Stimulated activated CD4-positive, alpha-beta T cell treated with anti-CD3 and anti-CD28 coated beads, TNF-alpha, amount 100 ng/mL, for 24 hours (primary cell): ENCODE measurements at places on chromosomes 3 and 15.

GRCh38 chr15:43516185-43516584 lies 1.2 kb upstream of the MAP1A start:
- DNase-seq: no peak

DNA sequence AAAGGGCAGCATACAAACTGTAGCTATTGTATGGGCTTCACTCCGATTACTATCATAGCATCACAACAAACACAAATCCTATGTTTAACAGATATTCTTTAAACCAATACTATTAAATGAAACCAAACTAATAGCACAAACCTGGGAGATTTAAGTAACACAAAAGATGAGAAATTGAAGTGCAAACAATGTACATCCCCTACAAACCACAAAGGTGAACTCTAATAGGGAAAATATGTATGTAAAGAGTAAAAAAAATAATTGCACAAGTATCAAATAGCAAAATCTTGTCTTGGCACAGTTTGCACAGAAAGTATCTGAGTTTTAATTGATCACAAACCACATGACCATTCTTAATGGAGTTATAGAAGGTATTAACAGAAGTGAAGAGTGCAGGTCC lies 138.5 kb downstream of the CPNE4 start:
- DNase-seq: no peak

DNA sequence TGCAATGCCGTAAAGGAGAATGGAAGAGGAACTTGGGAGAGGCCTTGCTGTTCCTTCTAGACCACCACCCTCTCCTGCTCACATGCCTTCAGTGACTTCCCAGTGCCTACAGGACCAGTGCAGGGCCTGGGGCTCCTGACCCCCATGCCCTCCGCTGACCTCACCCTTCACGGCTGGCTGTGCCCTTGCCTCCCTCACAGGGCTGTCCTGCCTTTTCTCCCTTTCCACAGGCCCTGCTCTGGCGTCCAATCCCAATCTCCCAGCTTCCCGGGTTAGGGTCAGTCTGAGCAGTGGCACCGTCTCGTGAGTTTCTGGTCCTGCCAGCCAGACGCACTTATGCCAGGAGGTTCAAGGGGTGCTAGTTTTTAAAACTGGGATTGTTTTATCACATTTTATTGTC lies 110.4 kb downstream of the WNT7A start:
- DNase-seq: no peak

GRCh38 chr3:186048119-186048518 lies 60.8 kb downstream of the ETV5 start:
- DNase-seq: no peak

DNA sequence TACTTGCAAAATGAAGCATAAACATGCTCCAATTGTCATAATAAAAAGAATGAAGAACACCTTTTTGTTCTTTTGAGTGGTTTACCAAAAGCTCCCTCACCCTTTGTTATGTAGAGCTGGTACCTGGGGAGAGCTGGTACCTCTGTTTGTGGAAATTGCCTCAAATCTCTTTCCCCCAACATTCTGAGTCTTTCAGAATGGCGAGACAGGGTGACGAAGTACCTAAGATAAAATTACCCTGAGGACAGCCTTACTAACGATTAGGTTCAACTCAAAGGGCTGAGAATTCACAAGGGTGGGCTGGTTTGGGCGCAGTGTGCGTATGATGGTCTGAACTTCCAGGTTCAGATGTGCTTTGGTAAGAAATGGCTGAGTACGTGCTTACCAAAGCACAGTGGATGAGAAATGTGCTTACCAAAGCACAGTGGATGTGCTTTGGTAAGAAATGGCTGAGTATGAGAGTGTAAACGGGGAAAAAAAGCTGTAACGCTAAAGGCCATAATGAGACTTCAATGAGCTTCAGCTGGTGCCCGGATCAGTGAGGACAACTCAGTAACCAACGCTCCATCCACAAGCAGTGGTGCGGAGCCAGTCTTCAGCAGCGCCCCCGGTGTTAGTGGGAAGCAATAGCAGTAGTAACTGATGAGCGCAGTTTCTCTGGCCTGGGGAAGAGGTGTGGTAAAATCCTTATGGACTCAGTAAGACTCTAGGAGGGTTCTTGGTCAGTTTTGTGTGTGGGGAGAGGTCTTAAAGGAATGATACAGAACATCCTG lies 72.3 kb upstream of the LRIG1 start:
- DNase-seq: no peak

DNA sequence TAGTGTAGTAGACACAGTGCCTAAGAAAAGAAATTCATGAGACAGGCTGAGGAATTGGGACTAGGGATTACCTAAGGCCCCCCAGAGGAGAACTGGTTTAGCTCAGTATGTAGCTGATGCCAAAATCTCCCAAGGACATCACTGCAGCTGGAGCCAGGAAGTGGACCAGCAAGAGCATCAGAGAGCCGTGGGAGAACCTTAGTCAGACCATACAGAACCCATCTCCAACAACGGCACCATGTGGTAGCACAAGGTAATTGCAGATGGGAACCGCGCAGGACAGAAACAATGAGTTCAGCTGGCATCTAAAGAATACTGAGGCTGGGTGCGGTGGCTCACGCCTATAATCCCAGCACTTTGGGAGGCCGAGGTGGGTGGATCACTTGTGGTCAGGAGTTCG lies 81.7 kb downstream of the WNT5A start:
- DNase-seq: peak; percentile 1

DNA sequence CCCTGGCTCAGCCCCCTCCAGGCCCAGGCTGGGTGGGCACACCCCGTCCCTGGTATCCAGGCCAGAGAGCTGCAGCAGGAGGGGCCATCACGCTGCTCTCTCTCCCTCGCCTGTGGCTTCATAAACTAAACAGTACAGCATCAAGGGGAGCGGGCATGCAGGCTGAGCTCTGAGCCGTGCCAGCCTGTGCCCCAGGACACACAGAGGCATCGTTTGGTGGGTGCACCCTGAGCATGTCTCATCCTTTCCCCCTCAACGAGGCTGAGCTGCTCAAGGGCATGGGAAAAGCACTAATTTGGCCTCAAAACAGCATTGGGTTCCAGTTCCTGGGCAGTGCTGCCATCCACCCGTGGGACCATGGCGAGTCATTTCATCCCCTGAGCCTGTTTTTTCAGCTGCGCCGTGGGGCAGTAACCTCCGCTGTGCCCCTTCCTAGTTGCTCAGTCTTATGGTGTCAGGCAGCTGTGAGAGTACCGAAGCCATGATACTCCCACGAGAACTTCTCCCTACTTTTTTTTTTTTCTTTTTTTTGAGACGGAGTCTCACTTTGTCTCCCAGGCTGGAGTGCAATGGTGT lies 79.6 kb downstream of the CPN2 start:
- no peak for DNase-seq

DNA sequence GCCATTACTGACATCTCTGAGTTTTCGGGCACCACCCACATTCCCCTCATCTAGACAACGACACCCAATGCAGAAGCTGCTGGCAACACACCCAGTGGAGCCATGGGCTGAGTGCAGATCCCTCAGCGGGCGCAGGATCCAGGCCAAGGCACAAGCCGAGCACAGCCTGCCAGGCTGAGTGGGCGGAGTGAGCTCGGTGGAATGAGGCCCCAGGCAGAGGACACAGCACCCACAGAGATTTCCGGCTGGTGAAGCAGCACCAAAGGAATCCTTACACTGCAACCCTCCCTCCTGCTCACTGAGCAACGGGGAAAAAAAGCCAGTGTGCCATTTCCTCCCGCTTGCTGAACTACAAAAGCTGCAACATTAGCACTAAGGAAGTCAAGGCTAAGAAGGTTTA lies 34.3 kb downstream of the ZMAT3 start:
- peak; percentile 70 for DNase-seq

- no peak for DNase-seq
Observed at GRCh38 chr3:177055605-177056571, 141.4 kb downstream of the TBL1XR1 start.

DNA sequence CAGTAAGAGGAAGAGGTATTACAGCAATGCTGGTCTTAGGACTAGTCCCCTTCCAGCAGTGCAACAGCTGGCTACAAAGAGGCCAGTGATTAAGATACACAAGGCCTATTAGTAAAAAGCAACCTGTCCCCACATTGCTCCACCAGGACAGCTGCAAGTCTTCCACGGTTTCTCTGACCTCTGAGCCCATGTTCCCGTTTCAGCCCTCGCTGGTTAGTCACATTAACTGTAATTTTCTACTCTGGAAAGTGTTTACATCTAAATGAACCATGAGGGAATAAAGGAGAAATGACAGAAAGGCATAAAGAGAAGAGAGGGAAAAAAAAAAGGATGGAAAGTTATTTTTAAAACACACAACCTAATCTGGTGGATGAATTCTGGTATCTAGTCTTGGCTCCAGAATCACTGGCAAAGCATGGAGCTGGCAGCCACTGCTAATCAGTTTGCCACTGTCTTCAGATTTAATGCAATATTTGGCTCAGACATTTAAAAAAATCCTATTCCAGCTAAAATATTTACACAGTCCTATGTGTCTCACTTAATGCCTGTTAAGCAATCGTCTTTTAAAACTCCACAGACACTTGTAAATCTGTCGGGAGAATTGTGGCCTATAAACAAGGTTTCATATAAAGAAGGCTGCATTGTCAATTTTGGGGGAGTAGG lies 154.9 kb downstream of the GREM1 start:
- no peak for DNase-seq

DNA sequence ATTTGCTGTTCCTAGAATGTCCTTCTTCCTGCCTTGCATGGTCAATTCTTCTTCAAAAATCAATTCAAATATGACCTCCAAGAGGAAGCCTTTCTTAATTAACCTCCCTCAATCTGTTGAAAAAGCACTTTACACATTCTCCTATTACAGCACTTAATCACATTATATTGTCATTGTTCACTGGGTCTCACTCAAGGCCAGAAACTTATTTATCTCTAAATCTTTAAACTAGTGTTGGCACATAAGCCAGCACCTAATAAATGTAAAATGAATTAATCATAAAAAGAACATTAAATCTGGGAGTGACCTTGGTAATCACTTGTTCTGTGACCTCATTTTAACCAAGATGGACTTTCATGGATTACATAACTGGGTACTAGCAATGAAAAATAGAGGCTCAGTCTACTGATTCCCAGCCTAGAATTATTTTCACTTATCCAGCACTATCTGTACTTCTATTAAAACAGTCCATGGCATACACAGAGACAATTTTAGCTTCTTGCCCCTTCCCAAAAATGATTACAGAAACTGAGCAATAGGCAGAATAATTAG lies 22.1 kb downstream of the MSL2 start:
- DNase-seq: no peak

DNA sequence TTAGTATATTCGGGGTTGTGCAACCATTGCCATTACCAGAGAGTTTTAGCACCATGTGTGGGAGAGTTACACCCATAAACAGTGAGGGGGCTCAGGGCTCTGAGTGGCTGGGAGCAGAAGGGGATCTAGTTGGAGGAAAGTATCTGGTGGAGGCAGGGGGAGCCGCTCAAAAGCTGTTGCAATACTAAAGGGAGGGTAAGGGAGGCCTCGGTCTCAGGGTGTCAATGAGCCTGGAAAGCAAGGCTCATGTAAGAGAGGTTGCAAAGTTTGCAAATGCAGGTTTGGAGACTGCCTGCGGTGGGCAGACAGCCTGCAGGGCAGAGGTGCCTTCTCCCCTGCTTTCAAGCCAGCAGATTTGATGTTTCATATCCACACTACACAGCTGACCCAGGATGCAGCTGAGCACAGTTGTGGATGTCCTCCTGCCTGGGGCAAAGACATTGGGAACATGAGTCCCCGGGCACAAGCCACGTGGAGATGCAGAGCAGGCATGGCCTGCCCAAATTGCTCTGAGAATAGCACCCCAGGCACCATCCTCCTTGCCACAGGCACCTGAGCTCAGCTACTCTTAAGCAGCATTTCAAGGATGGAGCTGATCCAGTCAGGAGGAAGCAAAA lies 181.4 kb downstream of the TLE3 start:
- no peak for DNase-seq

- DNase-seq: no peak
Observed at GRCh38 chr15:68151277-68151676, 53.9 kb downstream of the CALML4 start.

- DNase-seq: no peak
Observed at GRCh38 chr3:47421741-47422649, 41.2 kb downstream of the PTPN23 start.

GRCh38 chr3:27174530-27174929 lies 194.7 kb downstream of the NEK10 start:
- DNase-seq: no peak

DNA sequence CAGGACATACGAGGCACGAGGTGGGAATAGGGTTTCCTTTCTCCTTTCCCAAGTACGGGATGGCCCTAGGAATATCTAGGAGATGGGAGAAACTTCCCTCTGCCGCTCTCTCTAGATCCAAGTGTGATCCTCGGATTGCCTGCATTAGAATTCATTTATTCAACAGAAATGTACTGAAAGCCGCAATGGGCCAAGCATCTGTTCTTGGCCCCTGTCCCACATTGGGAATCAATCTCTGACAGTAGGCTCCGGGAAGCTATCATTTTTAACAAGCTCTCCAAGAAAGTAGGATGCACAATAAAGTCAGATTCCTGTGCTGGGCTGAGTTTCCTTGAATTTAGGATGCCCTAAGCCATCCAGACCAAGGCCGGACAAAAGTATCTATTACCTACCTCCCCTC lies 37.2 kb upstream of the CA12 start:
- no peak for DNase-seq

GRCh38 chr15:78671626-78672211 lies 30.7 kb upstream of the CHRNB4 start:
- no peak for DNase-seq

DNA sequence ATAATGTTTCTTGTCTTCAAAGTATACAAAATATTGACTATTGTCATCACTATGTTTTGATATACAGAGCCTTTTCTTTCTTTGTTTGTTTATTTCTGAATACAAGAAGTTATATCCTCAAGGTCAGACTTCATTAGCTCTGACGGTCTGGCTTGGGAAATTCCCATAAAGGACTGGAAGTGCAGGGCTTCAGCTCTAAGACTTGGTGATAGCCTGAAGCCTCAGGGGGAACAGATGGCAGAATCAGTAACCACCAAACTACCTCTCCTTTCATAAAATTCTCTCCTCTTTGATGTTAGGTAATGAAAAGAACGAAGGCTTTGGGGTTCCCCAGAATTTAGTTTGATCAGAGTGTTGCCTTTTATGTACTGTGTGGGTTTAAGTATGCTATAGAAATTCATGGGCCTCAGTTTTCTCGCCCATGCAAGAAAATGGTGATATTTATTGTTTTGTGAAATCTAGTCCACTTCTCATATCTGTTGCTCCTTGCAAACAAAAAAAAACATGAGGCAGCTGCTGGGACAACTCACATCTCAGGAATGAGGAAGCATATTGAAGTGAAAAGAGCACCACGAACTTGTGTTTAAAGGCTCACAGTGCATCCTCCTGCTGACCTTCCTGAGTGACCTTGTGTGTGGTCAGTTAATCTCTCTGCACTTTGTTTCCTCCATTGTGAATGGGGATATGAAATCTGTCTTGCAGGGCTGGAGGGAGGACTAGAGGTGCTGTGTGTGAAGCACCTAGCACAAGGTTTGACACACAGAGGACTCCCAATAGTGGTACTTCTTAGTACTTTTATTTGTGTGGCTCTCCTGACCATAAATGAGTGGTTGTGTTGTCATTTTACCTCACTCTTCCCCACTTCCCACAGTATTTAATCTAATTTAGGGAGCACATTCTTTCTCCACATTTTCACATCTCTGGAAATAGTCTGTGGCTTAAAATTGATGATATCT lies 569.8 kb upstream of the IL12A start:
- DNase-seq: no peak
